GM23338 (cell line): ENCODE measurements at places on chromosomes 5 and 9. TPM values are rescaled to one million over a fixed set of nuclear protein-coding genes. Genes with fewer than 3 reads are reported as not detected.
A peak's percentile ranks its signal among the peaks of the same experiment; 100 is the strongest.

- H3K4me3 ChIP-seq: no peak overlapping the region
- peaks cover 9% of the 10 kb centered on the region; the same call in 1 of the 2 replicates for H3K4me1 ChIP-seq
- H3K27me3 ChIP-seq: no peaks in the 10 kb centered on the region
- H3K27ac ChIP-seq: no peak overlapping the region
- no peak for DNase-seq
Observed at GRCh38 chr5:52956014-52956413, 33.1 kb upstream of the ITGA2 start.

DNA sequence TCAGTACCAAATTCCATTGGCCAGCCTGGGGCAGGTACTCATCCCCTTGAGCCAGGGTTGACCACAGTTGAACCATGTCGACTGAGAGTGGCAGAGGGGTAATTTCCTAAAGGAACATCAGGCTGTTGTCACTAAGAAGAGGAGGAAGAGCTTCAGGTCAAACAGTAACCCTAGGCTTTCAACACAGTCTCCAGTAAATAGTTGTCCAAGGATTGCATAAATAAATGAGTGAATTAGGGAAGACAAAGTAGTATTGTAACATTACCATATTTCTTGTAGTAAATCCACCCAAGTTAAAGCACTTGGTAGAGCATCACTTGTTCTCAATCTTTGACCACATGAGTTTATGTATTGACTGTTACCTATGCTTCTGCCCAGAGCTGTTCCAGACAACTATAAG is 7.4 kb downstream of the PSAT1 start:
- no peak for DNase-seq
- no peak overlapping the region for H3K4me3 ChIP-seq
- H3K36me3 ChIP-seq: peaks cover 97% of the 10 kb centered on the region
- no peaks in the 10 kb centered on the region for H3K27me3 ChIP-seq
- H3K4me1 ChIP-seq: peaks cover 10% of the 10 kb centered on the region

GRCh38 chr9:136160995-136161610 is 42.4 kb upstream of the TMEM250 start:
- H3K4me3 ChIP-seq: no peak overlapping the region
- no peak for DNase-seq
- no peak overlapping the region for H3K27ac ChIP-seq

- peaks cover 49% of the 10 kb centered on the region for H3K27me3 ChIP-seq
- H3K4me3 ChIP-seq: no peak overlapping the region
- H3K27ac ChIP-seq: no peak overlapping the region
- H3K36me3 ChIP-seq: no peaks in the 10 kb centered on the region; the same call in 1 of the 2 replicates
- peak; percentile 92 for DNase-seq
- peaks cover 10% of the 10 kb centered on the region; the same call in 1 of the 2 replicates for H3K4me1 ChIP-seq
Observed at GRCh38 chr9:124774129-124774978, 2.6 kb upstream of the OLFML2A start.

- H3K27ac ChIP-seq: no peak overlapping the region
- no peaks in the 10 kb centered on the region for H3K27me3 ChIP-seq
- H3K4me1 ChIP-seq: no peaks in the 10 kb centered on the region
- DNase-seq: no peak
Observed at GRCh38 chr9:95684516-95684915, 167.7 kb upstream of the PTCH1 start.

GABRB2 gene
- total RNA-seq: 0.04 and 0.94 TPM in 2 replicates

DNA sequence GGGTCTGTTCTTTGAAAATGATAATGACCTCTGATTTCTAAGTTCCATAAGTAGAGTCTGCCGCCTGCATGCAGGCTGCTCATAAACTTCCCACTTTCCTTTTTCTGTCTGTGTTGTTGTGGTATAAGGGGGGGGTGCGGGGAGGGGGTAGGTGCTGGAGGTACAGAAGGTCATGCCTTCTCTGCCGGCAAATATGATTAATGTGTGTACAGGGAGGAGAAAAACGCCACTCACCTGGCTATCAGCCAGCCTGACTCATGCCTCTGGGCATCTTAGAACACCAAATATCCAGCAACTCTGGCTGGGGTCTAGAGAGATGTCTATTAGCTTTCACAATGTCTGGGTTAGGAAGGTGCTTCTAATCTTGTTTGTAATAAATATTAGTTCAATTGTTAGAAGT is 128.3 kb downstream of the EFNA5 start:
- no peak overlapping the region for H3K27ac ChIP-seq
- no peaks in the 10 kb centered on the region for H3K27me3 ChIP-seq
- DNase-seq: no peak
- H3K36me3 ChIP-seq: no peaks in the 10 kb centered on the region
- H3K4me3 ChIP-seq: no peak overlapping the region

- no peaks in the 10 kb centered on the region for H3K36me3 ChIP-seq
- DNase-seq: peak; percentile 15
- no peak overlapping the region for H3K27ac ChIP-seq
- H3K27me3 ChIP-seq: peaks cover 18% of the 10 kb centered on the region; the same call in 1 of the 2 replicates
Observed at GRCh38 chr9:10059044-10059443, 553.8 kb downstream of the PTPRD start.

GRCh38 chr9:14868772-14869583 is 41.2 kb downstream of the FREM1 start:
- H3K4me3 ChIP-seq: no peak overlapping the region
- H3K4me1 ChIP-seq: no peaks in the 10 kb centered on the region
- H3K27ac ChIP-seq: no peak overlapping the region
- no peaks in the 10 kb centered on the region for H3K36me3 ChIP-seq

GRCh38 chr9:1008216-1008615 is 31.8 kb downstream of the DMRT3 start:
- H3K27ac ChIP-seq: no peak overlapping the region
- no peak overlapping the region for H3K4me3 ChIP-seq
- H3K27me3 ChIP-seq: peaks cover 4% of the 10 kb centered on the region; the same call in 1 of the 2 replicates
- peaks cover 3% of the 10 kb centered on the region for H3K4me1 ChIP-seq
- no peak for DNase-seq

DNA sequence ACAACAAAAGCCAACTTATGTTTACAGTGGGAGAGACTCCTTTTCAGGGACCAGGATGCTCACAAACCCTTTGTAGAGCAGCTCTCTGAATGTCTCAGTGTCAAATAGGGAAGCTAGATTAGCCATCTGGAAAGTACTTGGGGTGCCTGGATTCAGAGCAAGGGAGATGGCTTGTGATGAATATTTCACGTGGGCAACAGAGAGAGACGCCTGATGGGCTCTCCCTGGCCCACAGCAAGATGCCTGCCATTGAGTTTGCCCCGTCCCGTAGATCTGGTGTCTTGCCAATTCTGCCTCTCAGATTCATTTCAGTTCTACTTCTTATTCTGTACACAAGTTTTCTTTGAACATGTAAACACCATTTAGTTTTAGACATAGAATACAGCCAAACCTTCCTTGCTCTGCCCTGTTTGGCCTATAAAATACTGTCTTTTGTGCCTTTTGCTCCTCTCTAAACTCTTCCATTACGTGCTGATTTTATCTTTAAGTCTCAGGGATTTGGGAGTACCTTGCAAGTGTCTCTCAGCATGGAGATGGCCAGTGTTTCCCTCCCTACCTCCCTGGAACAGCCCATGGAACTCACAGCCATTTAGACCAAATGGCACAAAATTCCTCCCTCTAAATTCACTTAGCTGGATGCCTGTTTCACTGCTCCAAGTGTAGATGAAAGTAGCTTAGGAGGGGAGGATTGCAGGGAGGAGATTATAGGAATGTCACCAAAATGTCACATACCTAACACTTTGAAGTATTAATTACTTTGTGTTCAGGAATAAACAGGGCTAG is 234.3 kb downstream of the SAXO1 start:
- H3K4me3 ChIP-seq: no peak overlapping the region
- H3K27me3 ChIP-seq: no peaks in the 10 kb centered on the region
- no peaks in the 10 kb centered on the region for H3K36me3 ChIP-seq
- peak overlapping the region; percentile 27; the same call in 1 of the 2 replicates for H3K27ac ChIP-seq

IL5 gene
- not detected in 2 replicates for total RNA-seq

DNA sequence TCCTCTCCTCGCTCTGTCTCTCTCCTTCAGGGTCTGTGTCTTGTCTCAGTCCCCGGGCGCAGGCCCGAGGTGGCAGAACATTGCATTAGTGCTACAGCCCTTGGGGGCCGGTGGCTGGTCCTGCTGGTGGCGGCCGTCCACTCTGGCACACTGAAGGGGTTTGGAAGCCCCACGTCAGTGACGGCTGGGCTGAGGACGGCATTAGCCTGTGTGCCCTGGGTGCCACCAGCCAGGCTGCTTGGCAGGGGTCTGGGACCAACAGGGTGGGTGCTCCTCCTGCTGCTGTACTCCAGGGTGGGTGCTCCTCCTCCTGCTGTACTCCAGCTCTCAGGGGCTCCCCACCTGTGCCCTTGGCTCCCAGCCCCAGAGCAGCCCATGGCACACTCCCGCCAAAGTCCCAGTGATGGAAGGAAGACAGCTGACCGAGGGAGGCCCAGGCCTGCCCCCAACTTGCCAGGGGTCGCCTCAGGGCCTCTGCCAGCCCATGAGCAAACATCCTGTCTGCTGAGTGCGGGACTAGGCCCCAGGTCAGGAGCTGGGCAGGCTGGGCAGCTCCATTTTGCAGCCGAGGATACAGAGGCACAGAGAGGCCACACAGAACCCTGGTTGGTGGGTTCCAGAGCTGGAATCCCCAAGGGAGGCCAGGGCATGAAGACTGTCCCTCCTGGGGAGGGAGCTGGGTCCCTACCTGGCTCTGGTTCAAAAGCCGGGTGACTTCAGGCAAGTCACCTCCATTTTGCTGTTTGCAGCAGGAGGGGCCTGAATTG is 27.3 kb downstream of the SARDH start:
- no peak overlapping the region for H3K4me3 ChIP-seq
- H3K27ac ChIP-seq: no peak overlapping the region
- no peak for DNase-seq
- no peaks in the 10 kb centered on the region for H3K36me3 ChIP-seq
- H3K27me3 ChIP-seq: no peaks in the 10 kb centered on the region

DNA sequence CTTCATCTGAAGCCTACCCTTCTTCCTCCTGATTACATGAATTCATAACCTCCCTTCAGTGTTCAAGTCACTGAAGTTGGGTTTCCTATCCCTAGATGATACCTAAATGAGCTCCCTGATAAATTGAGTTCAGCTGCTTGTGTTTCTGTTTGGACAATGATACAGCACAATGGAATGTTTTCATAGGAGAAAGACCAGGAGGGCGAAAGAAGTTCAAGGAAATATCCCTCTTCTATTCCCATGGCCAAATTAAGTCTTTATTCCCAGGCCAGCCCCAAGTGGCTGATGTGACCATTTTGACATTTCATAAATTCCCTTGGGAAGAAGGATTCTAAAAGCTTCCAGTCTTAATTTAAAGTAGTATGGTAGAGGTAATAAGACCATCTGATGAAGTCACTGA is 555.8 kb upstream of the CLINT1 start:
- no peak for DNase-seq
- no peaks in the 10 kb centered on the region for H3K27me3 ChIP-seq
- no peak overlapping the region for H3K27ac ChIP-seq
- H3K36me3 ChIP-seq: no peaks in the 10 kb centered on the region
- no peak overlapping the region for H3K4me3 ChIP-seq

F2RL2 gene
- total RNA-seq: 0.42 TPM in 1 of 2 replicates, not detected in the other

DNA sequence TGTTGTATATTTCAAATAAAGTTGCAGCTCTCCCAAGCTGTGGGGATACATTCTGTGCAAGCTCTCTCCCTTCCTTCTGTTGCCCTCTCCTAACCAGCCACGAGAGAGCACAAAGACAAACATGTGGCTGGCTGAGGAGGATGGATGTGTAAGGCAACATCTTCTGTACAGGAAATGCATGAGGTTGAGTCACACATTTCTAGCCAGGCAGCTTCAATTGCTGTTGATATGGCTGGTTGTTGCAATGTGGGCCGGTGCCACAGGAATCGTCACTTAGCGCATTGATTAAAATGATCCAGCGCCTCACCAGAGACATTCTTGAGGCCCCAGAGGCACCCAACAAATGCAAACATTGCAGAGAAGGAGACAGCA is 207.1 kb downstream of the ICE1 start:
- H3K4me3 ChIP-seq: no peak overlapping the region
- H3K27ac ChIP-seq: no peak overlapping the region
- no peak for DNase-seq
- no peaks in the 10 kb centered on the region for H3K36me3 ChIP-seq
- no peaks in the 10 kb centered on the region for H3K27me3 ChIP-seq

GRCh38 chr5:66992547-66992946 is 204.1 kb downstream of the CD180 start:
- H3K36me3 ChIP-seq: no peaks in the 10 kb centered on the region
- no peaks in the 10 kb centered on the region for H3K27me3 ChIP-seq
- H3K27ac ChIP-seq: no peak overlapping the region
- DNase-seq: no peak
- H3K4me1 ChIP-seq: no peaks in the 10 kb centered on the region; the same call in 1 of the 2 replicates

- H3K36me3 ChIP-seq: no peaks in the 10 kb centered on the region
- no peaks in the 10 kb centered on the region for H3K27me3 ChIP-seq
- peaks cover 17% of the 10 kb centered on the region for H3K4me1 ChIP-seq
- H3K4me3 ChIP-seq: no peak overlapping the region
- H3K27ac ChIP-seq: no peak overlapping the region
Observed at GRCh38 chr5:175550055-175550805, 71.9 kb downstream of the SFXN1 start.

DNA sequence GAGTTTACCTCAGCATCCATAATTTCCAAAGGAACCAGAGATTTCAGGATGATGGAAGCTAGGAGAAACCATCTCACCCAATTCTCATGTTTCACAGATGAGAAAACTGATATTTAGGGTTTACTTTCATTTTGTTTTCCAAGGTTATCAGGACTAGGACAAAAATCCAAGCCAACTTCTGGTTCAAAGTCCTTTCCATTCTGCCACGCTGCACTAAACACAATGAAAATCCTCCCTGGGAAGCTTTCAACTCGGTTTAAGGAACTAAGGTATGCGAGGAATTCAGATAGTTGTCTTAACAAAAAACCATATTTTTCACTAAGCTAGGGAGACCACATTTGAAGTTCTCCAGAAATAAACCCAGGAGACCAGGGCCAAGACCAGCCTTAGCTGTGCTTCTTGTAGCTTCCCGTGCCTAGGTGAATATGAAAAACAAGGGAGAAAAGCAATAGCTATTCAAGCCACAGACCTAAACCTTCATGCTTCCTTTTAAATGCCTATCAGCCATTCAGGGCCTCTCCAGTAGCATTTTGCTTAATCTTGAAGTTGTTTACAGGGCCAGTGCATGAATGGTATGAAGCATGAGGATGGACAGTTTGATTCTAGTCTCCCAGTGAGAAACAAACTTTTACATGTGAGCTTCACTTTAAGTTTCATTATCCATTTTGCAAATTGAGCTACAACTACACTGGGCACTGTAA is 167.9 kb downstream of the DENND1A start:
- H3K36me3 ChIP-seq: no peaks in the 10 kb centered on the region
- peaks cover 25% of the 10 kb centered on the region for H3K4me1 ChIP-seq
- no peak overlapping the region for H3K4me3 ChIP-seq
- H3K27ac ChIP-seq: peak overlapping the region; percentile 17; the same call in 1 of the 2 replicates

GRM6 gene
- not detected in 2 replicates for total RNA-seq

- no peak for DNase-seq
- no peaks in the 10 kb centered on the region for H3K36me3 ChIP-seq
- no peaks in the 10 kb centered on the region for H3K4me1 ChIP-seq
- no peak overlapping the region for H3K4me3 ChIP-seq
- H3K27me3 ChIP-seq: no peaks in the 10 kb centered on the region
Observed at GRCh38 chr5:157602505-157602904, 26.9 kb upstream of the ADAM19 start.

GRCh38 chr9:92969516-92970466 is 22.5 kb downstream of the FGD3 start:
- no peaks in the 10 kb centered on the region for H3K36me3 ChIP-seq
- H3K27ac ChIP-seq: peak overlapping the region; percentile 91
- H3K27me3 ChIP-seq: no peaks in the 10 kb centered on the region
- H3K4me3 ChIP-seq: no peak overlapping the region
- peaks cover 32% of the 10 kb centered on the region for H3K4me1 ChIP-seq
- no peak for DNase-seq
